ENCODE measurements at places on chromosomes 3 and 15.

- DNase-seq = no peak
These were observed 19.2 kb downstream of the PLD1 start for GRCh38 chr3:171790898-171791691.

DNA sequence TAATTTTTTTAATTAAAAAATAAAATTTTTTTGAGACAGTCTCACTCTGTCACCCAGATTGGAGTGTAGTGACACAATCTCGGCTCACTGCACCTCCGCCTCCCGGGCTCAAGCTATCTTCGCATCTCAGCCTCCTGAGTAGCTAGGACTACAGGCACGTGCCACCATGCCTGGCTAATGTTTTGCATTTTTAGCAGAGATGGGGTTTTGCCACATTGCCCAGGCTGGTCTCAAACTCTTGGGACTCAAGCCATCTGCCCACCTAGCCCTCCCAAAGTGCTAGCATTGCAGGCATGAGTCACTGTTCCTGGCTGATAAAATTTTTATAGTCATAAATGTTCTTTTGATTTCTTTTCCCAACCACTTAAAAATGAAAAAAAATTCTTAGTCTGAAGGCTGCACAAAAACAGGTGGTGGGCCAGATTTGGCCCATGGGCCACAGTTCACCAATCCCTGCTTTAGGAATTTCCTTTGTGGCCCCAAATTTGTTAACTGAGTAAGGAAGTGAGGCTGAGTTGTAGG lies 9.2 kb downstream of the UBA5 start:
- no peak for DNase-seq

- no peak for DNase-seq
These were observed 5.9 kb downstream of the MESP1 start for GRCh38 chr15:89745131-89745530.

DNA sequence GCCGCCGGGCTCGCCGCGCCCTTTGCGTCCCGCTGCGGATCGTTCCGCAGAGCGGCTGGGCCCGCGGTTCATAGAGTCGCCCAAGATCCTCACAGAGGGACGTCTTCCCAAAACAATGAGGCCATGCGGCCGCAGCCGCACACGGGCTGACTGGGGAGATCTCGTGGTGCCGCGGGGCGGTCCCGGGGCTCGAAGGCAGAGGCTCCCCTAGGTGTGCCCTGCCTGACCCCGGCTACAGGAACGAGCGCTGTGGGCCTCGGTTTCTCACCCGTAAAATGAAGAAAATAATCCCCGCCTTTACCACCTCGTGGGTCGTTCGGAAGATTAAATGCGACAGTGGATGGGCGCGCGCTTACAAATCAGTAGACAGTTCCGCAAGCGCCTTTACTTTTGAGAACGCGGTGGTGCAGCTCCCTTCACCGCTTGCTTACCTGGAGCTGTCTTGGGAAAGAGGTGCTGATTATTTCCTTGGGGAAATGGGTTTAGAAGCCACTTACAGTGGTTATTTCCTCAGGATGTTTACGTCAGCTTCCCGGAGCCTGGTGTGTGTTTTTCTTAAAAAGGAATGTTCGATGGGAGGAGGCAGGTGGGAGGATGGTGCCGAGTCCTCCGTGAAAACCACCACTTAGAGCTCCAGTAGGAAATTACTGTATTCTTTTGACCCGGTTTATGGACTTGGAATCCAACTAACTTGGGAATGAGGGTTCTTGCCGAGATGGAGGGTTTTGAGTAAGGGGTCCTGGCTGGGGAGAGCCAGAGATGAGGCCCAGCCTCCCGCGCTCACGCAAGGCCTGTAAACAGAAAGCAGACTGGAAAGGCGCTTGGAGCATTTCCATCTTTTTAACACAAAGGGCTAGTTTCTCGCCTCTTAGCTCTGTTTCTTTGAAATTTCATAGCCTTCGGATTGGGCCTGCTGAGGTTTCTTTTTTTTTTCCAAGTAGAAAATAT lies 1.9 kb upstream of the MEX3B start:
- no peak for DNase-seq

GRCh38 chr15:54884312-54884711 lies 312.4 kb downstream of the RSL24D1 start:
- no peak for DNase-seq

DNA sequence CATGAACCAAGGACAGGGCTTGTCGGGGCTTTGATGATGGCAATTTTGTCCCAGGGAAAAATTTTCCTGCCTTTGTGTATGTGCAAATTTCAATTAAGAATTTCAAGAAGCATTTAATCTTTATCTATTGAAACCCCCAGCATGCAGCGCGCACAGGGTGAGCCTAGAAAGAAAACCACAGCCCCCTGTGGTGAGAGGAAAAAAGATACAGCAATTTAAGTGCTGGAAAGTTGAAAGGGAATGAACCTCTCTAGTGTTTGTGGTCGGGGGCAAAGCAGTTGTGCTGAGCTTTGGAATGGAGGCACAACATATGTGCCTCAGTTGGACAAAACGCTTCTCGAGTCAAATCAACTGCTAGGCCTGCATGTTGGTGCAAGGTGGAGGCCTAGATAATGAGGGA lies 111.8 kb upstream of the C15orf61 start:
- no peak for DNase-seq

DNA sequence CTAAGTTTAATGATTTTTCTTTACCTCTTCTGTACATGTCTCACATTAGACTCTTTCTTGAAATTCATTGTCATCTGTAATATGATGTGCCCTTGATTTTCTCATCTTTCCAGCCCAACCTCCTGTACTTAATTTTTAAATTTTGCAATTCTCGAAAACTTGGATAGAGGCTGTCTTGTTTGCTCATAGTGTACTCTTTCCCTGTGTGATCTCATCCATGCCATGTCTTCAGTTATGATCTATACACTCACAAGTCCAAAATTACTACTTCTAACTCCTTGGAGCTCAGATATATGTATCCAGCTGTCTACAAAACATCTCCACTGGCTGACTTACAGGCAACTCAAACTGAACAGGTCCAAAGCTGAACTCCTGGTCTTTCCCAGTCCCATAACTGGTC lies 42.2 kb downstream of the CD200 start:
- no peak for DNase-seq

- no peak for DNase-seq
These were observed 19.3 kb downstream of the CPOX start for GRCh38 chr3:98574132-98574531.

GRCh38 chr3:137332297-137332696 lies 374.5 kb downstream of the IL20RB start:
- no peak for DNase-seq
